ENCODE measurements at places on chromosomes 12 and 14. TPM values are rescaled to one million over a fixed set of nuclear protein-coding genes. Genes with fewer than 3 reads are reported as not detected.
A peak's percentile ranks its signal among the peaks of the same experiment; 100 is the strongest.

DNA sequence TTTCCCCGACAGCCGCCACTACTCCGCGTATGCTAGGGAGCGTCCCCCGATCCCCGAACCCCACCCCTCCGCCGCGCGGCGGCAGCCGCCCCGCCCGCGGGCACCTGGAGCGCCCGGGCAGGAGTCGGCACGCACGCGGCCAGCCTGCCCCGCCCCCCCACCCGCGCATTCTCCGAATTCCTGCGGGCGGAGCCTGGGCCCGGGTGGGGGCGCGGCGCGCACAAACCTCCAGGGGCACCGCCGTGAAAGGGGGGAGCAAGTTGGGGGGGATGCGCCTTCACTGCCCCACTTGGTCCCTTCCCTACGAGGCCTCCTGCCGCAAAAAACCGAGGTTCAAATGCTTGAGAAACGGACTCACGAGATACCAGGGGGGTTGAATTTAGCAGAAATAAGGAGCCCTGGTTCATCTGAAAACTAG is 1.7 kb downstream of the AJUBA start:
- DNase-seq, result no peak

- DNase-seq, result no peak
Measured at GRCh38 chr12:128973883-128974681, 120.8 kb downstream of the GLT1D1 start.

GRCh38 chr12:82486524-82487235 is 128.4 kb downstream of the METTL25 start:
- DNase-seq, result no peak

DNA sequence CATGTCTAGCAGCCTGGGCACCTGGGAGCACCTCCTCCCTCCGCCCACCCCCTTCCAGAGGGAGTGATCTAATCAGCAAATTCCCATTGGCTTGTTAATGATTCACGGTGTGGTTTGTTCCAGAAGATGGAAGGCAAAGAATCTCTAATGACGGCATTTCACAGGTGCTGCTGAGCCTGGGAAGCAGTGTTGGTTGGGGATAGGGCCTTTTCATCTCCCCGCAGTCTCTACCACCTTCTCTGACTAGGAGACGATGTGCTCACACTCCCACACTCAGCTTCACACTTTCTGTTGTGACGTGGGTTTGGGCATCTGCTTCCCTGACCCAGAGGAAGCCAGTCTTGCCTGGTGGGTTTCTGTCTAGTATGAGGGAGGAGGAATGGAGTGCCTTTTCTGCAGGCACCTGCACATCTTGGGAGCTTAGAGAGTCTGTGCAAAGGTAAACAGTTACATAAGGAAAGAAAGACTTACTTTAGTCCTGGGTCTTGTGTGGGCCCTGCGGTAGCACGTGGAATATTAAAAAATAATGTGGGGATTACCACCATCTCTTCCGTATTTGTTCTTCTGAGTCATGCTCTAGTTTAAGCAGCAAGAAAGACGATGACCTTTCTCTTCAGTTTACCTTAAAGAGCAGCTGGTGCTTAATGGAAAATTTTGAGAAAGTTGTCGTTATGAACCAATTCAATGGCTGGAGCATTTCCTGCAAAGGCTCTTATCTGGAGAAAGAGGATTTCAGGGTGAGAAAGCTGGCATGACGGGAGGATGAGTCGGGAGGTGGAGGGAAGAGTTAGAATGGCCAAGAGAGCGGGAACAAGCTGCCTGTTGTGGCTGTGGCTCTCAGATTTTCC is 70.6 kb upstream of the ARHGAP5 start:
- DNase-seq, result no peak

- no peak for DNase-seq
Measured at GRCh38 chr14:99636487-99636886, 8.4 kb upstream of the HHIPL1 start.

- no peak for DNase-seq
Measured at GRCh38 chr14:68219407-68219806, 399.8 kb downstream of the RAD51B start.

- peak; percentile 79 for DNase-seq
Measured at GRCh38 chr14:67940486-67941455, 121.2 kb downstream of the RAD51B start.

DNA sequence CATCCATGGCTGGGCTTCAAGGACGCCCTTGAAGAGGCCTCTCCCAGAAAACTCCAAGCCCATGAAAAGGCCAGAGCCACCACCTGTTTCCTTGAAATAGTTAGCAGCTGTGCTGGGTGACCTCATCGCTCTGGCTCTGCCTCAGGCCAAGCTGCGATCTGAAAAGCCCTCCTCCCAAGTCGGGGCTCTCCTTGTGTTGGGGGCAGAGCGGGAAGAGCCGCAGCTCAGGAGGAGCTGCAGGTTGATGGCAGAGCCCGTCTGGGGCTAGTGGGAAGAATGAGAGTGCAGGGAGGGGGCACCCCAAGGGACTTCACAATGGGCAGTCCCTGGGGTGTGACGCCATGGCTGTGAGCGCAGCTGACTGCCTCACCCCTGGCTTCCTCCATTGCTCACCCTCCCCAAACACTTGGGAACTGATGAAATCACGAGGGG is 50.0 kb upstream of the STON2 start:
- DNase-seq, result peak; percentile 93

ELK3 gene
- polyA plus RNA-seq, result 64.2 TPM

OR4Q2 gene
- polyA plus RNA-seq, result not detected

PRICKLE1 gene
- polyA plus RNA-seq, result 30.0 TPM

SVOP gene
- polyA plus RNA-seq, result 0.14 TPM

Data from muscle of arm (tissue), 14 donors.